ENCODE measurements at places on chromosomes 1 and 21.

DNA sequence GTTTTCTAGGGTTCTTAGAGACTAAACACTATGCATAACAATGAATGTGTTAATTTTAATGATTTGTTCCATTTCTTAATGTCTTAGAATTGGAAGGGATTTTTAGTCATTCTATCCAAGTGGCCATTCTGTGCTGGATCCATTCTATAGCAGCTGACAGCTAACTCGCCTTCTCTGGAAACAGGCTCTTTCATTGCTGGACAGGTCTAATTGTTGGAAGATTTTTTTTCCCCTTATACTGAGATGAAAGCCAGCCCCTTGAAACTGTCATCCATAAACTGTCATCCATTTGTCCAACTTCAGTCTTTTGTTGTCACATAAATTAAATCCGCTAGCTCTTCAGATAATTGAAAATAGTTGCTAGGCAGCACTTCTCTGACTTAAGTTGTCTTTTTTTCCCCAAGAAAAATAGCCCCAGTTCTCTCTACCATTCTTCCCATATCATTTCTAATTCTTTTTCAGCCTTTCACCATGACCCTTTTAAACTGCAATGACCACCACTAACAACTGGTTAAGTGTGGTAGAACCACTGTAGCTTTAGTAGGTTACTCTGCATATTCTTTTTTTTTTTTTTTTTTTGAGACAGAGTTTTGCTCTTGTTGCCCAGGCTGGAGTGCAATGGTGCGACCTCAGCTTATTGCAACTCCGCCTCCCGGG lies 19.7 kb downstream of the AK4 start:
- DNase-seq: no peak

GRCh38 chr1:228405200-228405978 lies 1.2 kb downstream of the TRIM11 start:
- DNase-seq: no peak

DNA sequence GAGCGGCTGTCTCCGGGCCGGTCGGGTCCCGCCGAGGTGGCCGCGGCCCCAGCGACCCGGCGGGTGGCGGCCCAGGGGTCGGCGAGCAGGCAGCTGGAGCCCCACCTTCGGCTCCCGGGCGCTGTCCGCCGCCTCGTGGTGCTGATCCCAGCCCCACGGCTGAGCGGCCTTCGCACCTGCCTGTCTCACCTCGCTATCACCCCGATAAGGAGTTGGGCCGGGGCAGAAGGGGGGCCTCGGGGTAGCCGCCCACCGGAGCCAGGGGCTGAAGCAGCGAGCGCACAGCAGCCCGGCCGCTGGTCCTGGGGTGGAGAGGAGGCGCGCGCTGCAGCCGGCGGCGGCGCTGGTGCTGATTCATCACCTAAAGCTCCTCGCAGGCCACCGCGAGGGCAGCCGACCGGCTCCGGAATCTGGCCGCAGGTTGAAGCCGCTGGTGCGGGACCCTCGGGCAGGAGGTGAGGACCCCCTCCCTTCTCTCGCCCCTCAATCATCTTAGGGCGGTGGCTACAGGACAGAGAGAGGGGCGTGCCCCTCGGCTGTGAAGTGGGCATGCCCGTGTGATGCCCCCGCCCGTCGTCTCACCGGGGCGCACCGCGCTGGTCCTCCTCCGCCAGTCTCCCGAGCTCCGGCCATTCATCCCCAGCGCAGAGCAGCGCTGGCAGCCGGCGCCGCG lies 575 bp downstream of the TRIM67 start:
- DNase-seq: no peak

DNA sequence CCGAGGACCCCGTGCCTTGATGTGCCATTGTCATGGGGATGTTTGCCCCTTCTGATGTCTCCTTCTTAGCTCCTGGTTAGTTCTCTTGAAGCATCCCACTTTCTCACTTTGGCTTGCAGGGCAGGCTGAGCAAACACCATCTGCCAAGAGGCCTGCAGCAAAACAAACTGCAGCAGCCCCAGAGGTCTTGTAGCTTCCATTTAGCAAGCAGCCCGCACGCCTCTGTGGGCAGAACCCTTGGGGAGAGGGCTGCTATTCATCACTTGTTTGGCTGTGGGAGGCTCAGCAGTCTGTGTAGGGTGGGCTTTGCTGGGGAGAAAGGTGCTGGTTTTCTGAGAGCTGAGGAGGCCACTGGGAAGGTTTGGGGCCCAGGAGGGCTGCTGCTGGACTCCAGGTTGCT lies 56.7 kb downstream of the KCNC4 start:
- no peak for DNase-seq

DNA sequence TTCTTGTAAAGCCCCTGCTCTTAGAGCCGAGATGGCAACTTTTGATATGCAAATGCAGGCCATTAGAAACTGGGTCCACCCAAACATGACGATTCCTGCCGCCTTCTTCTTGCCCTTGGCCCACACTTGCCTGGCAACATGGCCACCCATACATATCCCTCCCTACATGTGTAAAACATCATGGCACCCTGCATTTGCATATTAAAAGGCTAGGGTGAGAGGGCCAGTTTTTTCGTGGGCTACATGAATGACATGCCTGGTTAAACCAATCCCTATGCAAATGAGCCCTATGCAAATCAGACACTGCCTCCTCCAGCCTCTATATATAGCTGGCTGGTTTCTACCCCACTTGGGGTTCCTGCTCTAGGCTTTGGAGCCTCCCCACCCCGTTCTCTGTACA lies 18.8 kb downstream of the PLA2G2A start:
- DNase-seq: no peak

- peak; percentile 57 for DNase-seq
Measured at GRCh38 chr1:15323351-15323988, 76.4 kb downstream of the FHAD1 start.
